NCI-H1417 (cell line): ENCODE measurements at places on chromosomes 1 and 21.

- DNase-seq = no peak
Measured at GRCh38 chr1:22234476-22235030, 91.7 kb upstream of the WNT4 start.

DNA sequence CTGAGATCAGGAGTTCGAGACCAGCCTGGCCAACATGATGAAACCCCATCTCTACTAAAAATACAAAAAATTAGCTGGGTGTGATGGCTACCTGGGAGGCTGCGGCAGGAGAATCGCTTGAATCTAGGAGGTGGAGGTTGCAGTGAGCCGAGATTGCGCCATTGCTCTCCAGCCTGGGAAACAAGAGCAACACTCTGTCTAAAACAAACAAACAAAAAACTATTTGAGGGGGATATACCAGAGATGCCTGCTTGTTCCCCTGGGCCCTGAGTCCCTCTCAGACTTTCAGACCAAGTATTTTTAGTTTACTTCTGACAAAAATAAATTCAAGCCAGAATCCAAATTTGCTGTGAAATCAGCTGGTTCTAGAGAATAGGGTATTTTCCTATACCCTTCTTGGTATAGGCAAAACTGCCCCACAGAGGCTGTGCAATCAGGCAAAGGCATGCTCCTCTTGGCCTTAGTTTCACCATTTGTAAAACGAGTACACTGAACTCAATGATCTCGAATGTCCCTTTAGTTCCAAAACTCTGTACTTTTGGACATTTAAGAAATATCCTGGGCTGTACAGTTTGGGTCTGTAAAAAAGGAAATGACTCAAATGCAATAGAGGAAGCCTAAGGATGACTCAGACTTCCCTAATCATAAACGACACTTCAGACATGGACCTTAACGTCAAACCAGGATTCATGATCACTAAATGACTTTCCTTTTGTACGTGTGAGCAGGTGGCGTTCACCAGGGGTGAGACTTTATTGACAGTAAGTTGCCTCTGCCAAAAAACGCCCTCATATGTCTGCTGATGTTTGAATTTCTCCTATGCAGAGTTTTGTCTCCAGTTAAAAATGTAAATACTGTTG, 16.1 kb downstream of the ENSA start:
- peak; percentile 24 for DNase-seq

GRCh38 chr1:154519591-154519991, 17.4 kb upstream of the SHE start:
- DNase-seq = no peak

DNA sequence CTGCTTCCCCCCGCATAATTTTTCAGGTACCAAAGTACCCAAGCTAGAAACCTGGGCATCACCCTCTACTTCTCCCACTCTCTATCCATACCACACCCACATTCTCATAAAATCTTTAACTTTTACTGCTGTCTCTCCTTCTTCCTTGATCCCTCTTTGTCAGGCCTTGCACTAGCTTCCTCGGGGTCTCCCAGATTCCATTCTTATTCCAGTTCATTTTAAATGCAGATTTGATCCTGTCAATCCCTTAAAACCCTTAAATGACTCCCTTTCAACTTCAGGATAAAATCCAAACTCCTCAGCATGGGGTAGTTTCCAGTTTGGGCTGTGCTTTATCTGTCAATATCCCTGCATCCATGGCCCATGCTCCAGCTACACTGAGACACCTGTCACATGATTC, 343.5 kb downstream of the PBX1 start:
- no peak for DNase-seq

DNA sequence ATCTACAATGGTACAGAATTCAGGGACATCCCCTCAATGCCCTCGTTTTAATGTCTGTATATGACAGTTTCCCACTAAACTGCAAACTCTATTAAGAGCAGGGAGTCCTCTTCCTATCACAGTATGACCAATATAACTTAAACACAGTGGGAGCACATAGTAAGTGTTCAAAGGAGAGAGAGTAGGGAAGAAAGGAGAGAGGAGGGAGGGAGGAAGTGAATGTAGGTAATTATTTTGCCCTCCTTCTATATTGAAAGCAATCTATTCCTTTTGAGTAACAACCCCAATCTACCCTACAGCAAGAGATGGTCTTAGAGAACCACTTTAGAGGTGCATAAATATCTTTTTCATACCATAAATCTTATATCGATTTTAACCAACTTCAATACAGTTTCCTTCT, 121.4 kb downstream of the MRPL39 start:
- no peak for DNase-seq

DNA sequence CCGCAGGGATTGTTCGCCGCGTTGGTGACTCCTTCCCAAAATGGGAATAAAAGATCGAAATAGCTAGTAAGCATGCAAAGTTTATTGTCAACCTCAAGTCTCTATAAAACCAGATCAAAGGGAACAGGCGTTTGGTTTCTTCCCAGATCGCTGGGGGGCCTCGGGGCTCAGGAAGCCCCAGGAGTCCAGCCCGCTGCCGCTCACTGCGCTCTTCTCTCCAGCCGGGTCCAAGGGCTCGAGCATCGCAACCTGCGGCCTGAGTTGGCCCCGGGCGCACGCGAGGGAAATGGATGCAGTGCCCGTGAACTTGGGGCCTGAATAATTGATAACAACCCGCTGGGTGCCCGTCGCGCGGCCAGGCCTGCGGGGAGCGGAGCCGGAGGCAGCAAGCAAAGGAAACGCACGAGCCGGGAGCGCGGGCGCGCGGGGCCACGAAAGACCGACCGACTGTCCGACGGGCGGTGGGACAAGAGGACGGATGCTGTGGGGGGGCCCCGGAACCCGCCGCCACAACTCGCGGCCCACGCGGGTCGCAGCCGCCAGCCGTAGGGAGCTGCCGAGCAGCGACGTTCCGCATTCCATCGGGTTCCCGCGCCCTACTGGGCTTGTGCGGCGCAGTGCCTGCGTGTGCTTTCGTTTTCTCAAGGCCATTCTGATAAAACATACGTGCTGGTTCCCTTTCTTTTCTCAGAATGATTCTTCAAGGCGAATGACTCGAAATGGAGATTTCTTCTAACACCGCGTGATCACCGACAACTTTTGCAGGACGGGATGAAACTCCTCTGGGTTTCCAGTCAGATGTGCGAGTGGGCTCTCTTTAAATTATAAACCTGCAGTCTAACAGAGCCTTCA, 14.0 kb upstream of the ALX3 start:
- DNase-seq = no peak

GRCh38 chr1:100995198-100995988, 30.2 kb downstream of the DPH5 start:
- no peak for DNase-seq

DNA sequence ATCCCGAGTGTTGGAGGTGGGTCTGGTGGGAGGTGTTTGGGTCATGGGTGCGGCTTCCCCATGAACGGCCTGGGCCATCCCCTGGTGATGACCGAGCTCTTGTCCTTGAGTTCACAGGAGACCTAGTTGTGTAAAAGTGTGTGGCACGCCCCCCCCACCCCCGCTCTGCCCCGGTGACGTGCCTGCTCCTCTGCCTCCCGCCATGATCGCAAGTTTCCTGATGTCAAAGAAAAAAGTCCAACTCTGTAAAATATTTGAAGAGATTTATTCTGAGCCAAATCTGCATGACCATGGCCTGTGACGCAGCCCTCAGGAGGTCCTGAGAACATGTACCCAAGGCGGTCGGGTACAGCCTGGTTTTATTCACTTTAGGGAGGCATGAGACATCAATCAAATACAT, 125.1 kb upstream of the COL6A1 start:
- DNase-seq = no peak

GRCh38 chr1:41662061-41662764, 177.7 kb upstream of the EDN2 start:
- DNase-seq = no peak

GRCh38 chr1:110125810-110126209, 13.6 kb downstream of the UBL4B start:
- DNase-seq = no peak

DNA sequence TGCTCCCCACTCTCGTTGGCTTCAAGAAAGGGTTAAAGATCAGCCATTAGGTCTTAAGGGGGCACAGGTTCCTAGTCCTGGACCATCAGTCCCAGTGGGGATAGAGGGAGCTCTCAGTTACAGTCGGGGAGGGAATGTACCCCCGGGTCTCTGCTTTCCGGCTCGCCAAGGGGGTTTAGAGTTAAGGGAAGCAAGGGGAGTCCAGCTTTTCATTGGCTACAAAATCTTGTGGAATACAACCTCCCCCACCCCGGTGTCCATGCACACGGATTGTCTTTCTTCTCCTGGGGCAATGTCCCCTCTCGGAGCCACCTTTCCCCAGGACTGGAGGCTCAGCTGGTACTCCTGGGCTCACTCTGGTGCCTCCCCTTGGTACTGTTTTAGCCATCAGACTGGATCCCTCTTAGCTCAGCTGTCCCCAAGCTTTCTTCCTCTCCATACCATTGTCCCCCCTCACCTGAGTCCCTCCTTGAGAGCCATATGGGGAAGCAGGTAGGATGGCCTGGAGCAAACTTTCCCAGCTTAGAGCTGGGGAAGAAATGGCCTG, at the start of gene A3GALT2:
Gene A3GALT2 (minus strand): TSS at position 480 of the 547 bp plus-strand sequence. CDS start 0 bp downstream, at position 480.
- no peak for DNase-seq

DNA sequence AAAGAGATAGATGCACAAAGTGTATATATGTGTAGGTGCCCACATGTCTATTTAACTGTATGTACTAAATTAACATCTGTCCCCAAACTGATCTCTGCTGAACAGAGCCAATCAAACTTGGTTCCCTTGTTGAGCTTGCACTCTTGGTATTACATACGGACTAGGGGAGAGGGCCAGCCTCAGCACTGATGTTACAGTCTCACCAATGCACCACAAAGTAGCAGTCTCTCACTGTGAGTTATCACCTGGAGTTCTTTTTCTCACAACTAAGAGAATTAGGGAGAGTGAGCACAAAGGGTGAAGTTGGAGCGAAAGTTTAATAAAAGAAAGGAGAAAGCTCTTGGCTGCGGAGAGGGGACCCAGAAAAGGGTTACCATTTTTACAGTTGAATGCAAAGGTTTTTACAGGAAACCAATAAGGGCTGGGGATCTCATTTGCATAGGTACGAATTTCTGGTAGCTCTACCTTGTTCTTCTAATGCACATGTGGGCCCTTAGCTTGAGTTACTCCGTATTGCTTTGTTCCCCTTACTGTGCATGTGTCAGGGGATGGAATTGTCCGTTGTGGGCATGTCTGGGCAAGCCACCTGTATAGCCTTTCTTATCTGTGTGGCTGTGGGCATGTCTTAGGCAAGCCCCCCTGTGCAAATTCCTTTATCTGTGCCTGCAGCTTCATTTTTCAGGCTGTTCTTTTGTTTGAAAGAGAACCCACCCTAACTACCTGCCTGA, 13.3 kb upstream of the CHI3L2 start:
- no peak for DNase-seq

DNA sequence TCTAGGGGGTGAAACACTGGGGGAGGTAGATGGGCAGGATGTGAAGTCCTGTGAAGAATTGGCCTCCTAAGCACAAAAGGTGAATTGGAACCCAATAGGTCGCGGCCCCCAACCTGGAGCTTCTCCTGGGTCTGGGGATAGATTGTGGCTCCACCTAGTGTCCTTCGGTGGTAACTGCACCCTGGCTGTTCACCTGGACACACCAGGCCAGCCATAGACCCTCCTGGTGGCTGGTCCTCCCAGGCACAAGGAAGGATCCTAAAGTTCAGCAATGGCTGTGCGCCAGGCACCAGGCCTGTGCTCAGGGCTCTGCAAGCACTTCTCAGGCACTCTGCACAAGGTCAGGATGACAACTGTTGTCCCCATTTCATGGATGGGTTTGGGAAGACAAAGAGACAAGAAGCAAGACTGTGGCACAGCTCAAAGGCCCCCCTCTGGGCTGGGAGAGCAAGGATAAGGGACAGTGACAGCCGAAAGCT, 13.5 kb downstream of the ESPN start:
- DNase-seq = peak; percentile 66

- DNase-seq = peak; percentile 13
Measured at GRCh38 chr1:212630158-212630900, 21.8 kb downstream of the ATF3 start.

DNA sequence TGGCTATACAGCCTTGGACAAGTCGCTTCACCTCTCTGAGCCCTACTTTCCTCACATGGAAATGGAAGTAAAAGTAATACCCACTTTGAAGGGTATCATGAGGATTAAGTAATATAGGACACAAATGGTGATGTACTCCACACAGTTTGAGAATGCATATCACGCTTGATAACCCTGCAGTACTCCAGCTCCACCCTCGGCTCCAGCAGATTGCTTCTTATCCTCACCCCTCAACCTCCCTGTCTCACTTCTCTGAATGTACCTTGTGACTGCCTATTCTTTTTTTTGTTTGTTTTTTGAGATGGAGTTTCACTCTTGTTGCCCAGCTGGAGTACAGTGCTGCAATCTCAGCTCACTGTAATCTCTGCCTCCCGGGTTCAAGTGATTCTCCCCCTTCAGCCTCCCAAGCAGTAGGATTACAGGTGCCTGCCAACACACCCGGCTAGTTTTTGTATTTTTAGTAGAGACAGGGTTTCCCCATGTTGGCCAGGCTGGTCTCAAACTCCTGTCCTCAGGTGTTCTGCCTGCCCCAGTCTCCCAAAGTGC, 55.5 kb downstream of the LDLRAD2 start:
- no peak for DNase-seq

DNA sequence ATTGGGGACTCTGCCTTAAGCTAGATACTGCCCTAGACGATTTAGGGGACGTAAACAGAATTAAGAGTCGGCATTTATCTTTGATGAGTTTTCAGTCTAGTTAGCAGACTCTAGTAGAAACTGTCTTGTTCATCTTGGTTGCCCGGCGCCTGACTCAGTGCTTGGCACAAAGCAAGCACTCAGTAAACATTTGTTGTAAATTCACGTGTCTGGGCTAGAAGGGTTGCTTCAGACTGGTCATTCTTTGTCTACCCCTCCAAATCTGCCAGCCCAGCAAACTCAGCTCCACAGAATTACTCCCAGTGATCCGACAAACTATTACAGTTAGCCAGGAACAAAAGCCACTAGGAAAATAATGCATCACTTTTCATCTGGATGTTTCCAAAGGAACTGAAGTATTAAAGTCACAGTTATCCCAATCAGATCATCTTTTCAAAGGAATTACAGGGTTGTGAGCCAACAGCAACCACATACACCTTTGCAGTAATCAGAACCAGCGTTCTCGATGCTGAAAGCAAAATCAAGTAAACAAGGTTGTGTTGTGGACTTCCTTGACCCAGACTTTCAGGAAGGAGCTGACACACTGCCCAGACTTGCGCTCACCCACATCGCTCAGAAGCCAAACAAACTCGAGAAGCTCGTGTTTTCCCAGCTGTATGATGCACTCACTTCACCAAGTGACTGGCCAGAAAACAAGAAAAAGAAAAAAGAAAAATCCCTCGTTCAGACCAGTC, 66.5 kb upstream of the GADD45A start:
- no peak for DNase-seq

- DNase-seq = no peak
Measured at GRCh38 chr21:37749132-37749531, 167.1 kb downstream of the KCNJ6 start.

GRCh38 chr1:58720680-58721079, 20.8 kb upstream of the MYSM1 start:
- DNase-seq = no peak

- DNase-seq = no peak
Measured at GRCh38 chr1:162641114-162641513, 8.8 kb downstream of the DDR2 start.

DNA sequence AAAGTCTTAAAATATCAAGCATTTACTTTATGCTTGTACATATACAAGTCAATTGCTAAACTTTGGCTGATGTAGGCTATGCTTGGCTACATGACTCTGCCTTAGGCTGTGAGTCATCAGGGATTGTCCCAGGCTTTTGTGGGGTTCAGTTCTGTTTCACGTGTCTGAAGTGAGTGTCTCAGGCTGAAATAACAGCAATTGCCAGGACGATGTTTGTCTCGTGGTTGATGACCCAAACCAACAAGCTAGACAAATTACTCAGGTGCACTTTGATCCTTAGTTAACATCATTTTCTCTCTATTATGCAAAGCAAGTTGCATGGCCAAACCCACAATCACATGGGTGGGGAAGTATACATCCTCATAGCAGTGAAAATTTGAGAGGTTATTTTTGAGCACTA, 410.1 kb downstream of the BRINP3 start:
- no peak for DNase-seq
